ENCODE measurements at places on chromosomes 1 and 21.

- no peak for DNase-seq
These were observed 282.9 kb downstream of the PTGER3 start for GRCh38 chr1:70764747-70765146.

- DNase-seq = no peak
These were observed 62.5 kb downstream of the TBX15 start for GRCh38 chr1:118925651-118926050.

DNA sequence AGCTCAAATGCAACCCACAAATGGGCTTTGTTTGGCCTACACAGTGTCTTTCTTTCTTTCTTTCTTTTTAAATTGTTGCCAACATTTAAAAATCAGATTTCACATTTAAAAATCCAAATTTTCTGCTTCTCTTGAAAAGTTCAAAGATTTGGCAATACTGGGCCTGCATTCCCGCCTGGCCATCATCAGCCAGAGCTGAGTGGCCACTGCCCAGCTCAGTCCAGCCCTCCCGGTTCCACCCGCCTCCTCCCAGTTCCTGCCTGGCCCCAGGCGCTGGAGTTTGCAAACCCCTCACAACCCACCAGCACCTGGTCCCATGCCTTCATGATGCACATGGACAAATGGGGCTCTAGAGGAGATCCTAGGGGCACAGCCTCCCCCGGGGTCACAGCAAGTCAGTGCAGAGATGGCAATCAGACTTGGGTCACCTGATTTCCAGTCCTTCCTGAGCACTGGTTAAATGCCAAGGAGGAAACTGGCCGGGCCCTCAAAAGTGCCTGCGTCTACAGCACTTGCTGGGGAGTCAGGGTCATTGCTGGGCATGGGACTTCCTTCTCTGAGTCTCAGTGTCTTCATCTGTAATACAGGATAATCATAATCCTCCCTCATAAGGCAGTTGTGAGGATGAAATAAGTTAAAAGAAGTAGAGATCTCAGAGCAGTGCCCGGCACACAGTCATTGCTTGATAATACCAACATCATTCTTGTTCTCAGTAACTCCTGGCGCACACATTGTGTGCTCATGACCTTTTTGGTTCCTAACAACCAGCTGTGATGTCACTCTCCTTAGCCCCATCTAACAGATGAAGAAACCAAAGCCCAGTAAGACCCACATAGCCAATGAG, 41.0 kb upstream of the LAPTM5 start:
- no peak for DNase-seq

GRCh38 chr1:39452081-39452480, 39.4 kb upstream of the BMP8A start:
- DNase-seq = no peak

DNA sequence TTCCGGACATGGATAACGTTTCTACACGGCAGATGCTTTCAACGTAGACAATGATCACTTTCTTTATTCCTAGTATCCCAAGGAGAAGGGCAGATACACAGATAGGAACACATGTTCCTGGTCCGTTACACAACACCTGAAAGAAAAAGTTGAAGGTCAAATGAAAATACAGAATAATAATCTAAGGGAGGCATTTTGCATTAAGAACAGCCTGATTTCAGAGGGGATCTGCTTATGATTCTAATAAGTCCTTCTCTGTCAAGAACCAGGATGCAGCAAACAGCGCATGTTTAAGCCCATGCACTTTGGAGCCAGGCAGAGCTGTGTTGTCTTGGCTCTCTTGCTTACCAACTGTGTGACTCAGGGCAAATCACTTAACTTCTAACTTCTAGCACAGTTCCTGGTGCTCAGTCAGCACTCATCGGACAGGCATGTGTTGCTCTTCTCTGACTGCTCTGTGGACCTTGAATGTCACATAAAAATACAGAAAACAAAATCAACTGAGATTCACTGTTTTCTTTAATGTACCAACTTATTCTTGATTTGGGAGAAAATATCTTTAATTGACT, 56.3 kb upstream of the CNN3 start:
- no peak for DNase-seq

- DNase-seq = no peak
These were observed 24.3 kb upstream of the PLCH2 start for GRCh38 chr1:2451741-2452140.

- DNase-seq = no peak
These were observed 3.1 kb downstream of the KCNK1 start for GRCh38 chr1:233617025-233617424.

- no peak for DNase-seq
These were observed 140.1 kb upstream of the NFIA start for GRCh38 chr1:60942291-60942690.

GRCh38 chr1:20462397-20462796, 23.6 kb downstream of the CAMK2N1 start:
- no peak for DNase-seq

GRCh38 chr21:46456750-46457149, 1.9 kb upstream of the DIP2A start:
- DNase-seq = no peak

- DNase-seq = no peak
These were observed 116.1 kb downstream of the DMRTB1 start for GRCh38 chr1:53575141-53575954.

DNA sequence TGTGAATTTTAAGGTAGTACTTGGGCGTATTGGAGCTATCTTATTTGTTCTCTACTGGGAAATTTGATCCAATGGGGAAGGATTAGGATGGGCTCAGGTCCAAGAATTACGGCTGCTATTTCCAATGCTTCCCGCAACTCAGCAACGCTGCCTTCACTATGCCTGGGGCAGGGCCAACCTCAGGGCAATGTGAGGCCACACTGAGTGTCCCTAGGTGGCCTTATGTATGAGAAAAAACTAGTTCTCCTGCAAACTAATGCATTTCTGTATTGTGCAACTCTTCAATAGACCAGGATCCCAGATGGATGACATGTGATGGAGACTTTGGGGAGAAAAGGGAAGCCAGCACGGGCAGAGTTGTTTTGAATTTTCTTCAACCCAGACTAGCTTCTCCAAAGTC, 168.1 kb downstream of the DUSP10 start:
- no peak for DNase-seq

DNA sequence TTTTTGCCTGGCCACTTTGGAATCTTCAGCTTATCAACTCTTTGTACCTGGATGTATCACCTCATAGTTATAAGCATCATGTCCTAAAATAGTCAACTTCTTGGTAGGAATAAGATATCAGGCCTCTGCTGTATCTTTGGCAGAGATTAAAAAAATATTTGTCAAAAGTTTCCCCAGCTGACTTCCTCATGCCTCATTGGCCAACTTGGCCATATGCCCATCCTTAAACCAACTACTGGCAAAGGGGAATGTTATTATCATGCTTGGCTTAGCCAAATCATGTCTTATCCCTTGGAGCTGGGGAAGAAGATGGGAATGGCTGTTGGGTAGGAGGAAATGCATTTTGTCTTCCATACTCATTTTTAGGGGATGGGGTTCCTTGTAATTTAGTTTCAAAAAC, 23.4 kb downstream of the NFASC start:
- DNase-seq = no peak

DNA sequence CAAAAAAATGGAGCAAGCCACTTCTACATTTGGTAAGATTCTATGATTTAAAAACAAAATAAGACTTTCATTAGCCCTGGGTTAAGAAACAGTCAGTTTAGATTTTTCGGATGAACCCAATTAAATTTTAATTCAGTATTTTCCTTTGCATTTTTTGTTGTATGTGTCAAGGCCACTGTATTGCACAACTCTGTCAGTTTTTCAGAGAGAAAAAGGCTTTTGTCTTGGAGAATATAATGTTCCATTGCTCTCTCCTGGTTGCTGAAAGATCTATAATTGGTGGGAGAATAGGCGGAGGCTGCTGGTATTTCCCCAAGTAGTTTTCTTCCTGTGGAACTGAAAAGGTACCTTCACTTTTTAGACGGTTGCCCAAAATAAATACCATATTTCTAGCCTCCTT, 84.6 kb downstream of the NEGR1 start:
- DNase-seq = no peak

All from stimulated activated CD4-positive, alpha-beta T cell treated with anti-CD3 and anti-CD28 coated beads, Interleukin-1b, Interleukin-23, amount 100 ng/mL, for 4 hours (primary cell).